RCC 7860 (cell line): ENCODE measurements at places on chromosomes 3 and 15.

- DNase-seq: no peak
These were observed 50.8 kb upstream of the CRTC3 start for GRCh38 chr15:90478846-90479481.

DNA sequence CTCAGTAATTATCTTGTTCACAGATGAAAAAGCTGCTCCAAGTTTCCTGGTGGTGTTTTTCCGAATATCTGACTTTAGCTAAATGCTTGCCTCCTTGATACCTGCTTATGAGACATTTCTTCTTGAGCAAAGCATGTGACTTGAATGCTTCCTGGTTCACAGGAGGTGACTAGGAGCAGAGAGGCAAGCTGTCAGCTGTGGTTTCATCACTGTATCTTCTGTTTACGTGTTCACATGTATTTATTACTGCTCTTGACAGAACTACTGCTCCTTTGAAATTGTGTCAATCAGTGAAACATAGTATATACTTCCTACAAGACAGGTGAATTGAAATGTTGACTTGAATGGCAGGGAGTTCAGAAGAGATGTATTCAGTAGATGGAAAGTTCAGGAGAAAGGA, 8.9 kb upstream of the SPPL2A start:
- DNase-seq: no peak

DNA sequence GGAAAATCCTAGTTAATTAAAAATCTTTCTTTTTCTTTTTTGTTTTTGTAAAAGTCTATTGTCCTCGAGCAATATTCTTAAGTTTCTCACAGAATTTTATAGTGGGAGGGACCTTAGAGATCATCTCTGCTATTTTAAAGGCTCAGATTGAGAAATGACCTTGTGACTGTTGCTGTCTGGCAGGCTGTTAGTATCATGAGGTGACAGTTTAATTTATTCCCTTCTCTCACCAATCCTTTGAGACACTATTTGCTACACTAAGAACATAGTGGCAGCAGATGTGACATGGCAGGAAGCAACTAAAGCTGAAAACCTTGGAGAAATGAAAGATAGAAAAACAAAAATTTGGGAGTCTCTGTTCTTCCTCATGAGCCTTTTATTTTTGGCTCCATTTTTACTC, 24.9 kb downstream of the APPL1 start:
- DNase-seq: no peak

- peak; percentile 51 for DNase-seq
These were observed 47.6 kb downstream of the CTDSPL start for GRCh38 chr3:37909067-37909911.

DNA sequence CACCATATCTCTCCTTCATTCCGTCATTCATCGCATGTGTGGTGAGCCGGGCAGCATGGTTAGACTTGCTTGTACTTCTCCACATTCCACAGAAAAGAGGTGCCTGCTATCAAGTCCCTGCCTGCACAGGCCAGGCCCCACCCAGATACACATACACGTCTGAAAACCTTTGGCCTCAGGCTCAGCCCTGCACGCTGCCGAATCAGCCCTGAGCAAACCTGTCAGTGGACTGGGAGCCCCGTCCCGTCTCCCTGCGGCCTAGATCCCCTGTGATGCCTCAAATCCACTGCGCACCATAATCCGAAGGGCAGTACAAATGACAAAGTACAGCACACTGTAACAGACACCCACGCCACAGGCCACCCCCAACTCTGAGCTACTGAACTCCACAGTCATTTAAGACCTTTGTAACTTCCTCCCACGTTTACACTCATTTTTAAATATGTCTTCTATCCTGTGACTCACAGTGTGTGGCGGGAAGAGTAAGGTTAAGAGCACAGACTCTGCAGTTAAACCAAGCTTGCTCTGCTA, 67.1 kb downstream of the MB21D2 start:
- peak; percentile 95 for DNase-seq

- no peak for DNase-seq
These were observed 39.3 kb downstream of the EDEM1 start for GRCh38 chr3:5226783-5227182.

DNA sequence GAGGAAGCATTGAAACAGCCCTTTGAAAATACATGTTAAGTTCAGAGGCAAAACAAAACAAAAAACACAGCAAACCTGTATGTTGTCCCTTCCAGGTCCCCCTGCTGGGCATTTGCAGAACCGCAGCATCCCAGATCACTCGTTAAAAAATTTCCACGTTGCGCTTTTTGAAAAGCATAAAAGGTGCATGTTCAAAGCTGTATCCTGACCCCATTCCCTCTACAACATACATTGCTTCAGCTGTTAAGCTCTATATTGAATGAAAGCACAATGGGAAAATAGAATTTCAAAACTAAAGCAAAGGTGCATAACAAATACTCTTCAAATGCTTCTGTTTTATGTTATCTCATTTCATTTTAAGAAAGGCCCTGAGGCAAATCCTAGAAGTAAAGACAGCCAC, 328.3 kb downstream of the THSD4 start:
- DNase-seq: no peak

DNA sequence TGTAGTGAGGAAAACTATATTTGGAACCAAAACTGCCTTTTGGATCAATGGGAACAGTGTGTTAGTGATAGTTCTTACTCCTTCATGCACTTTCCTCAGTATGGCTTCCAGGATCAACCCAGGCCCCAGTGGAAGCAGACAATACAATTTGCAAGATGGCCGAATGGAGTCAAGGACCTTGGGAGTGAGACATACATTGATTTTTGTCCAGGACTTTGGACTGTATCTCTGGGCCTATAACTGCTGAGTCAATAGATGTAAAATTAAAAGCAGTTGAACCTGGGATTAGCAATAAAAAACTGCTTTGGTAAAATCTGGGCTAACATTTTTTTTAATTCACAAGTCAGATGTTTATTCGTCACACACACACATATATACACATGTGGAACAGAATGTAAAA, 1.8 kb downstream of the ARRDC4 start:
- no peak for DNase-seq

GRCh38 chr15:98296653-98297052, 336.1 kb downstream of the ARRDC4 start:
- DNase-seq: no peak

DNA sequence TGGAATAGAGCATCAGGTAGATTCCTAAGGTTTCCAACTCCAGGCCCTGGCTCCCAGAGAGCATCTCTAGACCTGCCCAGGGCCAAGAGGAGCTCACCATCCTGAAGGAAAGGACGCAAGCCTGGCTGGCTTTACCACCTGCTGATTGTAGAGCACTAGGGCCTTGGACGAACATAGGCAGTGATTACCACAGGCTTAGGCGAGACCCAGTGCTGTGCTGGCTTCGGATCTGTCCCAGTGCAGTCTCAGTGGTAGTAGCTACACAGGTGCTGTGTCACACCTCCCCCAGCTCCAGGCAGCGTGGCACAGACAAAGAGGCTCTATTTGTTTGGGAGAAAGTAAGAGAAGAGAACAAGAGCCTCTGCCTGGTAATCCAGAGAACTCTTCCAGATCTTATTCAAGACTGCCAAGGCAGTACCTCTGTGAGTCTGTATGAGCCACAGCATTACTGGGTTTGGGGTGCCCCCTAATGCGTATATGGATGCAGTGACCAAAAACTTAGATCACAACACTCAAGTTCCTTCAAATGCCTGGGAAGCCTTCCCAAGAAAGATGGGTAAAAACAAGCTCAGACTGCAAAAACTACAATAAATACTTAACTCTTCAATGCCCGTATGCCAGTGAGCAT, 25.4 kb downstream of the ISG20 start:
- no peak for DNase-seq

GRCh38 chr3:66538390-66538789, 37.6 kb upstream of the LRIG1 start:
- no peak for DNase-seq

DNA sequence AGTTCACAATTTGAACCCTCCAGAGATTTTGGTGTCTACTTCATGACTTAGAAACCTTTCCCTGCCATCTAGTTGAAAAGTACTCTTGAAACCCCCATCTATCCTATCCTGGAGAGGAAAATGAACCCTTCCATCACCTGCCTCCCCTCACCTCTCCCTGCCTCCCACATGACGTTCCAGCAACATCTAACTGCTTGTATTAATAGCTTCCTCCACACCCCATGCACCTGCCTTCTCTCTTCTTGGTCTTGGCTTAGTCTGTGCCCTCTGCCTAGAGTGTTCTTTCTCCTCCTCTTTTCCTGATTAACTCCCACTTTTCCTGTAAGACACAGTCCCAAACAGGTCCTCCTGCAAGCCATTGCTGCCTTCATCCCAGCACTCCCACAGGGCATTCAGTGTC, 107.8 kb downstream of the LIPC start:
- no peak for DNase-seq

DNA sequence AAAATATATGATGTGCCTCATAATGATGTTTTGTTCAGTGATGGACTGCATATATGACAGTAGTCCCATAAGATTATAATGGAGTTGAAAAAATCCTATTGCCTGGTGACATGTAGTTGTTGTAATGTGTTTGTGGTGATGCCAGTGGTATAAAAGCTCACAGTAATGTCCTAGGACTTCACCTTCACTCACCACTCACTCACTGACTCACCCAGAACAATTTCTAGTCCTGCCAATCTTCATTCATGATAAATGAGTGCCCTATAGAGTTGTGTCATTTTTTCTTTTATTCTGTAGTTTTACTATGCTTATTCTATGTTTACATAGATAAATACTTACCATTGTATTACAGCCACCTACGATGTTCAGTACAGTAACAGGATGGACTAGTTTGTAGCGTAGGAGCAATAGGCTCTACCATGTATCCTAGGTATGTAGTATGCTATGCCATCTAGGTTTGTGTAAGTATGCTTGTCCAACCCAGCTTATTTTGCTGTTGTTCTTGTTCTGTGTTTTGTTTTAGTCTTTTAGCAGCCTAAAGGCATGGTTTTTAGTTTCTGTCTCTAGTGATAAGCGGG, 88.5 kb upstream of the LRRFIP2 start:
- peak; percentile 54 for DNase-seq

DNA sequence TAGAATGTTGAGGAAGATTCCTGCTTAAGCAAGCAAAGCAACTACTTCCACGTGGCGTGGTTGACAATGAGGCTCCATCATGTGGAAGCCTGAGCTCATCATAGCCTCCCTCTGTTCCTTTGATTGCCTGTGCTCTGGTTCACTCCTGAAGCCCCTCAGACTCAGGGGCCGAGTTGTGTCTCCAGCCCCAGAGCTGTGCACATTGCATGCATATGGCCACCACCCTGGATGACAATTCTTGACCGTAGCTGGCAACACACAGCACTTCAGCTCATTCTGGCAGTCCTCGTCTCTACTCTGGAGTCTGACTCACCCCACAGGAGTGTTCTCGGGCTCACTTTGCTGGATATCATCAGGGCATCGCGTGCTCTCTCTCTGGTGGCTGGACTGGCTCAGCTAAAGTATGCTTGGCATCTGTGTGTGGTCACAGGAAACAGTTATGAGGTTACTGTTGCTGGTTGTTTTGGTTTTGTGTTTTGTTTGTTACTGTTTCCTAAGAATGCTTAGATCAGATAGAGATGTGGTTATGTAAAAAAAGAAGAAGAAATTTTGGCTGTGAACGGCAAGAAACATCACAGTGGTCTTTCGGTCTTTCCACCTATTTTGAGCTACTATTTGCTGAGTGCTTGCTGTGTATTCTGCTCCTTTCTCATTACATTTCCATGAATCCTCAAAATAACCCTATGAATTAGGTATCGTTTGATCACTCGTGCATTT, 41.6 kb upstream of the MRPS22 start:
- DNase-seq: peak; percentile 100

GRCh38 chr3:23808525-23808924, 2.8 kb downstream of the UBE2E1 start:
- no peak for DNase-seq

DNA sequence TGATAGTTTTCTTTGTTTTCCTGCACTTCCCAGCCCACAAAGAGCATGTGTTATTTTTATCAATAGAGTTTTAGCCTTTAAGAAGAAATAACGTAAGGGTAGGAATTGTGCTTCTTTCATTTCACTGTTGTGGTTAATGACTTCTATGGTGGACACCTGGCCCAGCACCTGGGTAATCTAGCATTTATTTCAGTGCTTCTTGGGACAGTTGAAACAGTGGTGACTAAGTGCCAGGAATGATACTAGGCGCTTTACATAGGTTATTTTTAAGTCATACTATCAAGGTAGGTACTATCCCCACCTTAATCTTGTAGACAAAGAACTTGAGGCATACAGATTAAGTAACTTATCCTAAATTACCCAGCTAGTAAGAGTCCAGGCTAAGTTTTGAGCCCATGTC, 243.8 kb downstream of the SOX2 start:
- no peak for DNase-seq

GRCh38 chr3:112755845-112756613, 90.6 kb downstream of the CD200R1L start:
- DNase-seq: no peak

DNA sequence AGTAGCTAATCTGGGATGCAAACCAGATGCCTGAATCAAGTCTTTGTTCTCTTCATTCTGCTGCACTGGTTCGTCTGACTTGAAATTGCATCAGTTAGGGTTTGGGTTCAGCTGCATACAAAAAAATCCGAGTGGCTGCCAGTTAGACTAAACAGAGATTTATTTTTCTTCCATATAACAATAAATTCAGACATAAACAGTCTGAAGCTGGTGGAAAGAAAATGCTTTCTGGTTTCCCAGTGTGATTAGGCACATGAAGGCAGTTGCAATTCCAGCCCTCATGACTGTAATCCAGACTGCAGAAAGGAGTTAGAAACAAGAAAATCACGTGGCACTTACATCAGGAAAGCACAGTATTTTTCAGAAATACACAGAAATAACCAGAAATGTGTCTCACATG, 930.7 kb downstream of the MCTP2 start:
- no peak for DNase-seq

DNA sequence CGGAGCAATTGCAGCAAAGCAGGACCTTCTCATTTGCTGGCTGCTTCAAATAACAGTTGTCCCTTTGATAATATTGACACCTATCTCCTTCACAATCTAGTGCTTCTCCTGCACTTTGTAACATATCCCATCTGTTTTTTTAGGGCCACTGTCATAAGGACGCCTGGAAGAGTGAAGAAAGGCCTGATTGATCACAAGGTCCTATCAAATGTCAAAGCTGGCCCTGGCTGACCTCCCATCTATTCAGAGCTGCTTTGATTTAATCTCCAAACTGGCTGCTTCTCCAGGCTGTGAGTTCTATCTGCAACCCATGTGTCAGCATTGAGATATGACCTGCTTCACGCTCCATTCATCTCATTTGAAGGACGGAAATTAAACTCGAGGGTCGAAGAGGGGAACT, 601.2 kb upstream of the KCNMB2 start:
- no peak for DNase-seq

DNA sequence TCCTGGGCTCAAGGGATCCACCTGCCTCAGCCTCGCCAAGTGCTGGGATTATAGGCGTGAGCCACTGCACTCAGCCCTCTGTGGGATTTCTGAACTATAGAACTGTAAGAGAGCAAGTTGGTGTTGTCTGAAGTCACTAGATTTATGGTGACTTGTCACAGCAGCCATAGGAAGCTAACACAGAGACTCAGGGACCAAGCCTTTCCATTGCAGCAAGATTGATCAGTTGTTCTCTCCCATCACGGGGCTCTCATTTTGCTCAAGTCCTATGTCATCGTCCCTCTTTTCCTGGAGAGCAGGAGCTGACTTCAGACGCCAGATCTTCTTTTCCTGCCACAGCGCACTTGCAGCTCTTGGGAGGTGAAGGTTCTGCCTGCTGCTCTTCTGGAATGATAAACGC, 61.0 kb downstream of the APBA2 start:
- DNase-seq: no peak

GRCh38 chr3:70010346-70010745, 10.8 kb downstream of the SAMMSON start:
- DNase-seq: no peak
